ENCODE measurements at places on chromosomes 6 and 20.

DNA sequence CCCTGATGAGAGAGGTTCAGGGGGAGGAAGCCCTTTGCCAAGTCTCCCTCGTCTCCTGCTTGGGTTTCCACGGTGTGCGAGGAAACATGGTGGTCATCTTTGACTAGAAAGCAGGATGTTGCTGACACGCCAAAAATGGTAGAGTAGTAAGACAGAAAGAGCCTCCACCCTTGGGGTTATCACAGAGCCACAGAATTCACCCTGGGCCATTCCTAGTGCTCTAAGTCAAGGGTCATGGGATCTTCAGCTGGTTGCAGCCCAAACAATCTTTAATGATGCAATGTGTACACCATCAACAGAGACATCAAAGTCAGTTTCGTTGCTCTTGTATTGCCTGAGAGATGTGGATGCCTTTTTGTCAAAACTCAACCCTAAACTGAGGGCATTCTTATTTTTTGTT, 201.9 kb downstream of the LY86 start:
- DNase-seq, result no peak

DNA sequence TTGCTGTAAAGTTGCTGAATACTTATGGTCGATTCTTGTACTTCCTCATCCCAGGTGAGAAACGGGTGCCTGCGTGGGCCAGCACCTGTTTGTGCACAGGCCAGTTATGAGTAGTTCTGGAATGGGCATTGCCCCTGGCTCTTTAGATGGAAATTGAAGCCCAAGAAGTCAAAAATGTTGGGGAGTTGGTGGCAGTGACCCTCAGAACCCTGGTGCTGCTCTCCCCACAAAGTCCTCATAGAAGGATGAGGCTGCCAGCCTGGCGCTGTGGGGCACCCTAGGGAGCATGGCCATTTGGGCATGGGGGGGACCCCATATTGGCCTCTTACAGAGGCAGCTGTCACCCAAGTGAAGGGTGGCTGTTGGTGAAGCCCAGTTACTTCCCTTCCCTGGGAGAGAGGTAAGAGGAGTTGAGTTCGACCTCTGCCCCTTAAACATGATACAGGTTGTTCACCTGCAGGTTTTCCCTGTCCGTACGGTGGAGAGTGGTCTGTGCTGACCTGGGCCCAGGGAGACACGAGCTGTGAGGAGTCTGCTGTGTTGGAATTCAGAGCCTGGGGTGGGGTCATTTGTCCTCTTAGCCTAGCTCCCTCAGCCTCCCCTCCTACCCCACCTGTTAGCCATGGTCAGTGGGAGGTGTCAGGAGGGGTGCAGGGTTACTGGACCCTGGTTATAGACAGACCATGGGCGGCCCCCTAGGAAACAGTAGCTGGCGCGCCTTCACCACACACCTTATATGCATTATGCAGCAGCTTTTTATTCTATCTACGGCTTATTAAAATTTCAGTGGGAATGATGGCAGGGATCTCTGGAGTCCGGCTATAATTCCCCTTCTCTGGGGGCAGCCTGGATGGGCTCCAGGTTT, 4.9 kb downstream of the HMGA1 start:
- DNase-seq, result no peak

- DNase-seq, result peak; percentile 74
Measured at GRCh38 chr6:145813285-145814034, 1.1 kb downstream of the FBXO30 start.

DNA sequence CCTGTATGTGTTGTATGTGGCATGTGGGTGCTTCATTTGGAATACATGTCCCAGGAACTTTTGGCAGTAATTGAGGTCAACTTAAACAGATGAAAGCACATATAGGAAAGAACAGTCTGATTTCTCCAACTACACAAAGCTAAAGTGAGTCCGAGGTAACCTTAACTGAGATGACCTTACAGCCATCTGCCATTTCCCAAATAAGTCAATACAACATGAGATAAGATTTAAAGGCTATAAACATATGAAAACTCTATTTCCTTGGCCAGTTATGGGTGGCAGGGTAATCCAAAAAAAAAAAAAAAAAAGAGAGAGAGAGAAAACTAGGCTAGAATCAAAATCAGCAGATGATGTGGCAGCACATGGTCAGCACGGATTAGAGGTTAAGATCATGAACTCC, 1068.3 kb downstream of the KHDRBS2 start:
- no peak for DNase-seq

DNA sequence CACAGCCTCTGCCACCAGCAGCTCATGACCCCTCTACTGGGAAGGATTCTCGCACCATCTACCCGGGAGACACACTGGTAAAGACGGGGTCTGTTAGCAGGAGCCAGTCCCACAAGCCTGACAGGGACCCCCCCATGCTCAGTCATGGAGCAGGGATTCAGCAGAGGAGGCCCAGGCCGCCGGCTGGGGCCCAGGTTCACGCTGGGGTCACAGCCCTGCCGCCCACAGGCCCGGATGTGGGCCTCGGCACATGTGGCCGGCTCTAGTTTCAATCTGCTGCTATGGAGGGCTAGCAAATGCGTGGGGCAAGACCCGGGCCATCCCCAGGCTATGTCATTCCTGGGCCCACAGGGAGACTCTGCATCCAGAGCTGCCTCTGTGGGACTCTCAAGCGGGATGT, 25.1 kb downstream of the PXDC1 start:
- no peak for DNase-seq

- DNase-seq, result no peak
Measured at GRCh38 chr6:125189494-125189893, 35.9 kb downstream of the TPD52L1 start.

DNA sequence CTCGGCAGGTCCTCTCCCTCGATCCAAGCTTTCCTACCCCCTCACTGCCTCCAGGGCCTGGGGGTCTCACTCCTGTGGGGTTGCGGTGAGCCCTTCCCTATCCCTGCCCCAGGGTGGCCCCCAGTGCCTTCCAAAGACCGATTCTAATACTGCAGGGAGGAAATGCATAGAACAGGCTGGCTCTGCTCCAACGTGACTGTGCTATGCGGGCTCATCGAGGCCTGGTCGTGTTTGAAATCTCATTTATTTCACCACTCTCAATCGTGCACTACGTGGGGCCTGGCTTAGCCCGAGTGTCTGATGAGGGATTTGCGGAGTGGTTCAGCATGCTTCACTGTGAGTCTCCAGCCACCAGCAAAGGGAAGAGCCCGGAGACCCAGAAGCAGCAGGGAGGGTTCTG, 60.9 kb downstream of the CDH4 start:
- DNase-seq, result no peak

DNA sequence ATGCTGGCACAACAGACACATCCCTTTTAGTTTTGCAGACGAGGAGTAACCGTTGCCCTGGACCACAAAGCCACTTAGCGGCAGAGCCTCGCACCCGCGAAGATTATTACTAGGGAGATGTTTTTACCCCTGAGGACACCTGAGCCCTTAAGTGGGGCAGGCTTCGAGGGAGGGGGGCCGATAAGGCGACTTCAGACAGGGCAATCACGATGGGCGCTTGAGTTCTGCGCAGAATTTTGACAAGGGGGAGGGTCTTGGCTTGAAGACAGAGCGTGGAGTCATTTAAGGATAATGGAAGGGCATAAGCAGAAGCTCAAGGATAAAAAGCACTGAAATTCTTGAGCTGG, 650 bp upstream of the TTK start:
- DNase-seq, result no peak

DNA sequence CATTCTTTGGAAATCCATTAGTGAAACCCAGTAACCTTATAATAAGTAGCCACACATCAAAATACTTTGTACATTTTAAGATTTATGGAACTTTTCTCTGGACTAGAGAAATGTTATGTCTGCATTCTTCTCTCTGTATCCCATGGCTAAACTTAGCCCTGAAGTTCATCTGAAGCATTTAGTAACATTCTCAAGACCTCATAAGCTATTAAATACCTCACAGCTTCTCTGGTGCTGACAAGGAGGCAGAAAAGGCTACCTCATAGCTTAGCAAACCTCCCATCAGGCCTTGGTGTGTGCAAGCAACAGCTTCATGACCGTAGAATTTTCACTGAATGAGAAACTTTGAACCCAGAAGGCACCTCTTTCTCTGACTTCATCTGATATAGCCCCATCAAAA, 38.9 kb upstream of the HDGFL1 start:
- peak; percentile 1 for DNase-seq

Measured in fibroblast of villous mesenchyme (primary cell).